Progenitor cell of endocrine pancreas (in vitro differentiated cells): ENCODE measurements at places on chromosomes 1 and 21. TPM values are rescaled to one million over a fixed set of nuclear protein-coding genes. Genes with fewer than 3 reads are reported as not detected.

GRCh38 chr1:39970274-39970673 lies 15.3 kb downstream of the MFSD2A start:
- no peak for DNase-seq

DNA sequence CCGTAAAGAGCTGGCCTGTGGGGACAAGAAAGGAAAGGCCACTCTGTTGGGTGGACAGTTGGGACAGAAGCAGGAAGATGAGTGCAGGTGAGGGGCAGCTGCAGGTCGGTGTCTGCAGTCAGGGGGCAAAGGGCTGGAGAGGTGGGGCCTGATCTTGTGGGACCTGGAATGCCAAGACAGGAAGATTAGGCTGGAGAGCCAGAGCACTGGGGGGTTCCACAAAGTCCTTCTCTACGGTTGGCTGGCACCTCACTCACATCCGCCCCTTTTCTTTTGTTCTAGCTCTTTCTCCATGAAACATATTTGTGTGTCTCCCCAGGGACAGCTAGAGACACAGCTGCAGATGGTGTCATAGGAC lies 404.1 kb downstream of the PTPRU start:
- peak; percentile 1 for DNase-seq

GRCh38 chr1:84403347-84403746 lies 5.1 kb downstream of the DNASE2B start:
- DNase-seq, result no peak

DNA sequence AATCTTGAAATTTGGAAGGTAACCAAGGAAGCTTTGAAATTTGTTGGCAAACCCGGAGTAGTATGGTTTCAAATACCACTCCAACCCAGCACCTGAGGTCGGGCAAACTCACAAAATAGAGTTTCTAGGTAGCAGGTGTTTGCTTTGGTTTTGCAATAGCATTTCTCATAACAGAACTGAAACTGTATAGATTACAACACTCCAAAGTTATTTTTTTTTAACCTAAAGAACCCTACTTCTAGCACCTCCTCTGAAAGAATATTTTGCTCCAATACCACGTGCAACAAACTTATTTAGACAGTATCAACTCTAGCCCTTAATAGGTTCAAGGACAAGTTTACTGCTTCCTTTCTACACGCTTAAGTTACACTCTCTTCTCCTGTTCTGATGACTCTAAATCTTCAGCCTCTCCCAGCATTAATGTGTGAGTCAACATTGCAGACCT lies 178.5 kb upstream of the FMN2 start:
- DNase-seq, result no peak

DNA sequence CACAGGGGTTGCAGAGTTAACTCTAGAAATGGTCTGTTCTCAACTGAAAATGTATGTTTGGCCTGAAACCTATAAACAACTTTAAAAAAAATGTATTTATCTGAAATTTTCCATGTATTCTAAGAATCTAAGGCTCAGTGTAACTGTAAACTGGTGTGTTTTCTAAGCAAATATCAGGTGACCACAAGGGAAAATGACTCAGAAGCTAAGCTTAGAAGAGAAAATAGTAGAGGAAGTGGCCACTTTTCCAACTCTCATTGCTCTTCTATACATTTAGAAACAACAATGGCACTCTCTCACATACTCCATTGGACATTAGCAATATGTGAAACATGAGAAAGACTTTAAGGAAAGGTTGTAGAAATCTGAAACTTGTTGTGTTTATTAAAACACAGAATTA lies 7.5 kb downstream of the TNFSF18 start:
- DNase-seq, result no peak

GRCh38 chr1:166020210-166020609 lies 146.6 kb downstream of the FAM78B start:
- DNase-seq, result no peak

DNA sequence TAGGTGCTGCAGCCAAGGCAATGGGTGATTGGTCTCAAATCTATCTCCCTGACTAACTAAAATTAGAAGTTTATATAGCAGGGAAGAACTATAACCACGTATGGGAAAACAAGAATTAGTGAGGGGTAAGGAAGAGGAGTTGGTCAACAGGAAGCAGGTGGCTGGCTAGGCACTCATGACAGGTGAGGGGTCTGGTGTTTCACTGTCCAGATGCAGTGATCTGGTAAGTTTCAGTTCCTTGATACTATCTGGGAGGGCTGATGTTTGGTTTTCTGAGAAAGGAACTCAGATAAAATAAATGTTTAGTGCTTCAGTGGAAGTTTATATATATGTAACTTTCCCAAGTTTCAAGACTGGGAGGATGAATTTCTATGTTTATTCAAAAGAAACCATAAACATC lies 11.6 kb upstream of the POU2F1 start:
- no peak for DNase-seq

- DNase-seq, result no peak
Observed at GRCh38 chr1:165560883-165561656, 17.3 kb downstream of the LRRC52 start.

DNA sequence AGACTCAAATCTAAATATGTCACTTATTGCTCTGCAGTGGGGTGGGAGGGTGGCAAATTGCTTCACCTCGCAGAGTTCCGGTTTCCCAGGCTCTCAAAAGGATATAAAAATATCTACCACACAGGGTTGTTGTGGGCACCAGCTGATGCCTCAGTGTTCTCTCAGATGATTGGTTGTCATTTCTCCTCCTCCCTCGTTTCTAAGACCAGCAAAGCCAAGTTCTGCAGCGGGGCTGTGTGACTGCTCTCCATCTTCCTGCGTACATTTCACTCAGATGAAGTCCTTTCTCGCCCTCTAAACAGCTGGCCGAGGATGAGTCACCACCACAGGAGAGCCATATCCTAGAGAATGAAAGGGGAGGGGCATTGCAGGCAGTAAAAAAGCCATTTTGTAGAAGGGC lies 35.0 kb upstream of the VWA5B1 start:
- no peak for DNase-seq

- DNase-seq, result no peak
Observed at GRCh38 chr1:41534181-41535076, 49.9 kb upstream of the EDN2 start.

DNA sequence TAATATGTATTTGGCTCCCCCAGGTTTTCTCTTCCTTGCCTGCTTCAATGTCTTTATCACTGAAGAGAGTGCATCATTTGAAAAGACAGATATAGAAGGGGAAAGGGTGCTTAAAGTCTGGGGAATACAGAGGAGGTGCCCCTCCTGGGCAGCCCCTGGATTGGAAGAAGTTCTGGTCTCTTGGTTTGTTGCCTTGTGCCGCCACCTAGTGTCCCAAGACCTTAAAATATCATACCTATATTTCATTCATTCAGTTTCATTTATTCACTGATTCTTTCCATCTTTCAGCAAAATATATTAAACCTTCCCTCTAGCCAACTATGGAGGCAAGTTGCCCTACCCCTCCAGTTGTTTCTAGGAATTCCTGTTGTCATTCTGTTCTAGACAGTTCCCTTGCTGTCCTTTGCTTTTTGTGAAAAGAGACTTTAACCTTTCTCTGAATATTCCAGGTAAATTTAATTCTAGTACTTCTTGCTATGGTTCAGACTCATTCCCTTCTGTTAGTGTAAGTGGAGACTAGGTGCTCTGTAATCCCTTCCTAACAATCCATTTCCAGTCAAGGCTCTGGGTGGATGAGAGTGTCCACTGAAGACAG lies 56.1 kb downstream of the MEF2D start:
- no peak for DNase-seq

DNA sequence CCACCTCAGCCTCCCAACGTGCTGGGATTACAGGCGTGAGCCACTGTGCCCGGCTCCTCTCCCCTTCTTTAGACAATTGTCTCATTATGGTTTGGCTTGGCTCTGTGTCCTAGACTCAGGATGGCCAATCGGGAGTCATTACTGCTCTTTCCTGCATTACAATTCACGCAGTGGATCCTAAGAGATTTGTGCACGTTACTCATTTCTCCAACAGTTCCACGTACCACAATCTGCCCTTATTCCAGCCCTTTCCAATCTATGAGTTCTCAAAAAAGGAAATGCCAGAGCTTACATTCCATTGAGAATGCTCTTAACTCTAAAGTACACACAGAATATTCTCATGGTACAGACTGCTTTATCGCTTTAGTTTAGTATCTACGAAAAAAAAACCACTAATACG lies 357.0 kb downstream of the GPATCH2 start:
- no peak for DNase-seq

DNA sequence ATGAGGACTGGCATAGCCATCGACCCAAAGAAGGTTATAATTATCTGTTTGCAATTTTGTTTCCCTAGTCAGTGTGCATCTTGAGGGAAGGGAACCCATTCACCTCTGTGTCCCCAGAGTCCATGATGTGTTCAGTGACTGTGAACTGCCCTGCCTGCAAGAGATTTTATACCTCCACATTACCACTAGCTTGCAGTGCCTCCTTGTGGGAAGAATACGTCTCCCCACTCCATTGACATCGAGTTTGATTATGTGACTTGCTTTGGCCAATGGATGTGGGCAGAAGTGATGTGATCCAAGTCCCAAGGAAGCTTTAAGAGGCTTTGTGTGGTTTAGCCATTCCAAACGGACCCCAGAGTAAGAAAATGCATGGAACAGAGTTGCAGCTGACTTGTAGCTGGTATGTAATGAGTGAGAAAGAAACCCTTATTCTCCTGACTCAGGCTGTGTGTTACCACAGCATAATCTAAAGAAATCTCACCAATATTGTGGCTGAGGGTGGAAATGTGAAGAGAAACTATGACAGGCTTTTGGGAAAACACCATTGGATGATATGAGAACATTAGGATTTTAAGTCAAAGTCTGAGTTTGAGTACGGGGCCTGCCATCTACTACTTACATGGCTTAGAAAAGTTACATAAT lies 47.8 kb upstream of the NRDC start:
- DNase-seq, result no peak

GRCh38 chr1:6409053-6409452 lies 10.7 kb downstream of the HES2 start:
- no peak for DNase-seq

DNA sequence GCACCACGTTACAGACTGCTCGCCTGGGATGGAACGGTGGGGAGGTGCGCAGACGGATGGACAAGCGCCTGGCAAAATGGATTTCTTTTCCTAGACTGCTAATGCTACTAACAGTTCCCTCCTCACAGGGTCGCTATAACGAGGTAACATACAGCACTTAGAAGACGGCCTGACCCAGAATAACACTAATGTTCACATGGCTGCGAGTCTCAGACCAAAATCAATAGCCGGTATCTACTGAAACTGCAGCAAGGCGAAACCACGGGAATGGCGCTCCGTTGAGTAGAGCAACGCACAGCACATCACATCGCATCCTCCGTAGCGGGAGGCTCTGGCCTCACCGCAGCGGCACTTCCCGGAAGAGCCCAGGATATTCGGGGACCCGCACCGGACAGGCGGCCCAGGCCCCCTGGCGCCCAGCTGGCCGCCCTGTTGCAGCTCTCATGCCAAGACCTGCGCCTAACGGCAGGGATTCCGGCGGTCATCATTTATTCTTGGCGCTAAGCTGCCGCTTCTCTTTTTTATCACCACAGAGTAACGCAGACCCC lies 46.6 kb downstream of the VPS26C start:
- DNase-seq, result no peak

DNA sequence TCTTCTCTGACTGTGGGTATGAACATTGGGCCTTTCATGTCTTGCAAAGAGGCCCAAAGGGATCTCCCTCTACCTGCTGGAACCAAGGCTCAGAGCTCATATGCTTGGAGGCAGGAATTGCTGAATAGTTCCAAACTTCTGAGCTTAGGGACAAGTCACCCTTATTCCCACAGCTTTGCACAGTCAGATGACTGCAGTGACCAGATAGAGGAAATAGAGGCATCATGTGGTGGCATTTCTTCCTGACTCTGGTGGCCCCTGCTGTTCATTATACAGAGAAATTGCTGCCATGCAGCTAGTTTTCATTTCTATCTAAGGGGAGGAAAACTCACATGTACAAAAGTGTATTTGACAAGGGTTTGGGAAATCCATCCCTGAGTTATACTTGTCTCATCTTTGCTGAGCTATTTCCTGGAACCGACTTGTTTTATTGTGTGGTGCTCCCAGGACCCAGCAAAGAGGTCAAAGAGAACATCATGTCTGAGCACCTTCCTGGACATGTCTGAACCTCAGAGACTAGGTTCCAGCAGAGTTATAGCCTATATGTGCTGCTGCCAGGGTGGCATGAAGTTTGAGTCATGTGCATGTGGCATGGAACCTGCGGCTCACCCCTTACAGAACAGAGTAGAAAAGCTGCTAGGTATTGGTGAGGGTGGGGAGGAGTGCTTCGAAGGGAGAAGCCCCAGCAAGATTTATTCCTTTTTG lies 131.2 kb downstream of the PIK3R3 start:
- no peak for DNase-seq

The NRIP1 gene
- total RNA-seq, result 66.0 and 69.4 TPM in 2 replicates

The KCNQ4 gene
- total RNA-seq, result 0.67 and 0.73 TPM in 2 replicates

The TCEA3 gene
- total RNA-seq, result 12.9 and 13.6 TPM in 2 replicates

The ARV1 gene
- 14.4 and 16.6 TPM in 2 replicates for total RNA-seq

The PLEKHN1 gene
- 1.1 and 1.9 TPM in 2 replicates for total RNA-seq

The MYOM3 gene
- total RNA-seq, result 0.62 and 0.84 TPM in 2 replicates

The RPAP2 gene
- total RNA-seq, result 40.7 and 40.8 TPM in 2 replicates

The TNN gene
- 0.48 and 0.51 TPM in 2 replicates for total RNA-seq

The IVL gene
- not detected in 2 replicates for total RNA-seq

The FCRL5 gene
- total RNA-seq, result not detected in 2 replicates

The NASP gene
- 250 and 258 TPM in 2 replicates for total RNA-seq
